ENCODE measurements at places on chromosomes 7 and 10.

DNA sequence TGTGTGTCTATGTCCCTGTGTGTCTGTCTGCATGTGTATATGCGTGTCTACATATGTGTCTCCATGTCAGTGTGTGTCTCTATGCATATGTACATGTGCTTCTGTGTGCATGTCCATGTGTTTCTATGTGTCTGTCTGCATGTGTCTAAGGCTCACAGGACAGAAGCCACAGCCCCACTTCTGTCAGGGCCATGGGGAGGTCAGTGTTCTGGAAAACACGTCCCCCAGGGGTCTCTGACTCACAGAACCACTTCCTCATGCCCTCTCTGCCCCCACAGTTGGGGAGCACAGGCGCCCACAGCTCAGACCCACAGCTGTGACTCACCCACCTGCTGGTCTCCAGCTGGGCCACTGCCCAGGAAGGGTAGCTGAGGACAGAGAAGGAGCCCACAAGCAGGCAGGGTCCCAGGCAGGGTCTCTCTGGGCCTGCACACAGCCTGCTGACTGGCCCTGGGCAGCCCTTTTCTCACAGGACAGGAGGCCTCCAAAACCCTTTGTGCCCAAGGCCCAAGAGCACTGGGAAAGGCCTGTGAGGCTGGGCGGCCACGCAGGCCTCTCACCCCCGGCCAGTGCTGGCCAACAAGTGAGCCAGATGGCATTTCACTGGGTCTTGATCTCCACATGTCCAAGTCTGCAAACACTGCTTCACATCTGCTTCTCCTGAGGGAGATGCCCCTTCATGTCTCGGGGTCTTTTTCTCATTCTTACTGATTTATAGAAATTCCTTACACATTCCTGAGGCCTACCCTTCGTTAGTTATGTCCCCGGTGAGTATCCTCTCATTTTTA lies 102.9 kb upstream of the FAM20C start:
- no peak for DNase-seq

DNA sequence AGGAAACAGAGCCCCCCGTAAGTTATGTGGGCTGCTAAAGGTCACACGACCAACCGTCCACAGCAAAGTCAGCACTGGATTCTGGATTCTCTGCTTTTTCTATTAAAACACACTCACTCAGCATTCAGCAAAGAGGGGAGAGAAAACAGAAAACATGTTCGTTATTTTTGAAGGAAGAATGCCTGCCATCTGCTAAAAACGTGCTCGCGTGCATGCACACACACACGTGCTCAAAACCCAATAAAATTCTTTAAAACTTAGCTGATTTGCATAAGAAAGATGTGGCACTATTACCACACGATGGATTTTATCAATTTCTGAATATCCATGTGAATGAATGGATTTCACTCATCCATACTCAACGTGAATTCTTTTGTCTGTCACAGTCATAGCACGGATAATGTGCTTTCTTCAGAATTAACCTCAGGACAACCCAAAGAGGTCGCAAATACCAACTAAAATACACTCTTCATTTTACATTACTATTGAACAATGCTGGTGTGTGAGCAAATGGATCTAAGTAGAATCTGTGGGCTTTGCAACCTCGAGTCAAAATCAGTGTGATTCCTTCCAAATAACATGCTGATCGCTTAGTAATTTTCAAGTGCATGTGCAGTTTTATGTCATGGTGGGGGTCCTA lies 40.8 kb downstream of the NRP1 start:
- DNase-seq = no peak

- DNase-seq = no peak
Observed at GRCh38 chr7:2673934-2674333, 14.1 kb upstream of the AMZ1 start.

DNA sequence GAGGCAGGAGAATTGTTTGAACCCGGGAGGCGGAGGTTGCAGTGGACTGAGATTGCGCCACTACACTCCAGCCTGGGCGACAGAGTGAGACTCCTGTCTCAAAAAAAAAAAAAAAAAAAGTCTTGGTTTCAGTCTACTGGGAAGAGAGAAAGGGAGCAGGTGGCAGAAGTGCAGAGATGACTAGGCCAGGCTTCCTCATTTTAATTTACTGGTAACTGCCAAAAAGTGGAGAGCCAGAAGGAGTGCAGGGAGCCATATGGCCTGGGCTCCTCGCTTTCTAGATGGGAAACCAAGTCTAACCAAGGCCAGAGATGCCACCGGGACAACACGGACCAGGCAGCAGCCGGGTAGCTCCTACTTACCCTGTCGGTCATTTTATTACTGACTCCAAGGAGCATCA lies 12.2 kb downstream of the SEPHS1 start:
- no peak for DNase-seq

DNA sequence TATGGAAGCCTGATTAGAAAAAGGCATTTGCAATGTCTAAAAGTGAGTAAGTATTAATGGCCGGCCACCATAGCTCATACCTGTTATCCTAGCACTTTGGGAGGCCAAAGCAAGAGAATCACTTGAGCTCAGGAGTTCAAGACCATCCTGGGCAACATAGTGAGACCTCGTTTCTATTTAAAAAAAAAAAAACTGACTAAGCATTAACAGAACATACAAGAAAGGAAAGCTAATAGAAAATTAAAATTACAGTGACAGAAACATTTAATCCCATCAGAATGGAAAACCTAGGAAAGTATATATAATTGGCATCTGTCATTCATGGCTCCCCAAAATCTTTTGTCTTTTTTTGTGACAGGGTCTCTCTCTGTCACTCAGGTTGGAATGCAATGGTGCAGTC lies 55.9 kb downstream of the AOC1 start:
- no peak for DNase-seq

Data from stimulated activated CD4-positive, alpha-beta T cell treated with anti-CD3 and anti-CD28 coated beads, Interleukin-15, amount 100 ng/mL, for 48 hours (primary cell).